ENCODE measurements at places on chromosomes 11 and 22.

GRCh38 chr11:110971140-110971539 is 258.9 kb upstream of the ARHGAP20 start:
- no peak for DNase-seq

GRCh38 chr22:25536589-25536988 is 27.9 kb upstream of the GRK3 start:
- DNase-seq: no peak

GRCh38 chr11:113553235-113553634 is 78.0 kb upstream of the DRD2 start:
- no peak for DNase-seq

DNA sequence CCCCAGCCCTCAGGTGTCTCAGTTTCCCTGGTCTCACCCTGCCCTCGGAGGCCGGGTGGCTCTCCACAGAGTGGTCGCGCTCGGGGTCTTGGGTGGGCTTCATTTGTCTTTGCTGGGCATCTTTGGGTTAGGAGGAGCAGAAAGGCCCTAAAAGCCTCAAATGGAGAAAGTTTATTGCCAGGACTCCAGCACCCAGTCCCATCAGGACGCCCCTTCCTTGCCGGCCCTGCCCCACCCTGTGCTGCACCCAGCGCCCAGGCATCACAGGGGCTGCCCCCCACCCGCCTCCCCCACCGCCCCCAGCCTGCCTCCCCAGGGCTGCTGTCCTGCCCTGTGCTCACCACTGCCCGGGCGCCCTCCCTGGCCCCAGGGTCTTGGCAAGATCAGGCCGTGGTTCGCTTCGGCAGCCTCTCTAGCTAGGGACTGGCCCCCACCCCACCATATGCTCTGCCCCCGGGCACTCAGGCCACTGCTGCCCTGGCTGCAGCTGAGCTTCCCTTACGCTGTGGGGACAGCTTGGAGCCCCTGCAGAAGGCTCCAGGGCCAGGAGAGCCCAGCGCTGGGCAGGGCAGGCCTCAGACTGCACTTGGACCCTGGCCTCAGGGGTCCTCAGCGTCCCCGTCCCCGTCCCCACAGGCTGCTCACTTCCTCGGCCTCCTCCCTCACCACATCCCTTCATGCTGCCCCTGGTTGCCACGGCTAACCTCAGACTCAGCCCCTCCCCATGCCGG is 31.4 kb downstream of the MOB2 start:
- no peak for DNase-seq

DNA sequence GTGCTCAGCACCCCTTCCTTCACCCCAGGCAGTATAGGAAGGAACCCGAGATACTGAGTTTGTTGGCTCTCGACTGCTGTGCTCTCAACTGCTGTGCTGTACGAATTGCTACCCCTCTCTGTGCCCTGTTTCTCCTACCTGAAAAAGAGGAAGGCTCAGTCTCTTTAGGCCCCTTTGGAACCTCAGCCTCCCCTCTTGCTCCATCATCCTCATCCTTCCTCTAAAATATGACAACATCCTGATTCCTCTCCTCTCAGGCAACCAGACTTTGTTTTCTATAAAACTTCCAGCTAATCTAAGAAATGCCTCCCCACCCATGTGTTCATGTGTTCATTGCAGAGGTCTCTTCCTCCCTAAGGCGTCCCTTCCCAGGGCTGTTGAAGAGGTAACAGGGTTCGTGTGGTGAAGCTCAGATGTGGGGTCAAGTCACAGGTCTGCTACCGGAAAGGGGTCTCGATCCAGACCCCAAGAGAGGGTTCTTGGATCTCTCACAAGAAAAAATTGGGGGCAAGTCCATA is 35.5 kb upstream of the CD82 start:
- DNase-seq: no peak

- peak; percentile 38 for DNase-seq
Observed at GRCh38 chr11:114399490-114400215, 658 bp downstream of the C11orf71 start.

GRCh38 chr11:110177086-110177456 is 83.9 kb downstream of the ZC3H12C start:
- DNase-seq: no peak

GRCh38 chr11:87284306-87284705 is 246.6 kb downstream of the TMEM135 start:
- DNase-seq: no peak

GRCh38 chr22:24901448-24901847 is 45.0 kb downstream of the LHFPL7 start:
- no peak for DNase-seq

DNA sequence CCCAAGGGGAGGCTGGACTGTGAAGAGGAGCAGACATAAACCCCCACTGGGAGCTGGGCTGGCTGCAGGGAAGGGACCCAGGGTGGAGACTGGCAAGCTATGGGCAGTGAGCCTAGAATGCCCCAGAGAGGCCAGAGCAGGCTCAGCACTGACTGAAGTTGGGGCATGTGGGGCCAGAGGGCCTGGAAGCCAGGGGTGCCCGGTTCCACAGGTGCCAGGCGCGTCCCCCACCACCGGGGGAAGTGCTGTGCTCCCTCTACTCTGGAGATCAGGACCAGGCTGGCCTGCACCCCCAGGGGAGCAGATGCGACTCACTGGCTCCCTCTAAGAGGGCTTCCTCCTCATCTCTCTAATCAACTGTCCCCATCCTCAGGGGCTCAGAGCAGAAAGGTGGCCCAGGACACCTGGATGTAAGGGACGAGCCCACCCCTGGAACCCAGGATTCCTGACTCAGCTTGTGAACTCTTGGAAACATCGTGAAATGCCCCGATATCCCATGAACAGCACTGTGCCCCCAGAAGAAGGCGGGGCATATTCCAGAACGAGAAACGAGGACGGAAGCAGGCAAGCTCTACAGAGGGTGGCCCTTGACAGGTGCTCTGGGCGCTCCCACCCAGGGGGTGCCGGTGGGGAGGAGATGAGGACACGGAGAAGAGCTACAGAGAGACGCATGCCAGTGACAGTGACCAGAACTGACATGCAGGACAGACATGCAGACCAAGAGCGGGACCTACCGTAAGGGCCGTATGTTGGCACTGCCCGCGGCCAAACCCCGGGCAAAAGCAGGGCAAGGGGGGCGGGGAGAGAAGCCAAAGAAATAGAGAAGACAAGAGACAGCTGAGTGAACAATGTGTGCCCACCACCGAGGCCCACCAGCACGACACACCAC is 20.4 kb downstream of the MAFF start:
- no peak for DNase-seq

GRCh38 chr11:107545101-107545514 is 20.4 kb downstream of the ALKBH8 start:
- DNase-seq: no peak

GRCh38 chr11:16292167-16292859 is 64.0 kb downstream of the SOX6 start:
- DNase-seq: no peak
